ENCODE measurements at places on chromosomes 4 and X. TPM values are rescaled to one million over a fixed set of nuclear protein-coding genes. Genes with fewer than 3 reads are reported as not detected.

The LRCH2 gene
- 9.9 TPM for total RNA-seq

The FGF16 gene
- 0.54 TPM for total RNA-seq

The SLC4A4 gene
- total RNA-seq = 1.8 TPM

GRCh38 chr4:149988087-149988410, 90.2 kb upstream of the DCLK2 start:
- no peaks in the 10 kb centered on the region for H3K36me3 ChIP-seq
- no peak overlapping the region for H3K27ac ChIP-seq
- H3K4me3 ChIP-seq = no peak overlapping the region
- no peaks in the 10 kb centered on the region for H3K27me3 ChIP-seq

DNA sequence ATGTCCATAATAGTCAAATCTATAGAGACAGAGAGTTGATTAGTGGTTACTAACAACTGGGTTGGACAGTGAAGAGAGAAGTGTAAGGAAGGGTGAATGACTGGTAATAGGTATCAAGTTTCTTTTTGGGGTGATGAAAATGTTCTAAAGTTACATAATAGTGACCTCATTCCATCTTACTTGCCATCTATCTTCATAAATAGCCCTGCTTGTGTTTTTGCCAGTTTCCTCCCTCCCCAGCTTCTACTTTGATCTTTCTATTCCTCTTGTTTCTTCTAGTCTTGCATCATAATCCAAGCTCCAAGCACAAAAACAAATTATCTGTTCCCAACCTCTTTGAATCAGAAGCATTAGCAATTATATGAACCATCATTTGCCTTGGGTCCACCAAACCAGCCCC, 40.2 kb upstream of the TET2 start:
- no peaks in the 10 kb centered on the region for H3K4me1 ChIP-seq
- H3K27me3 ChIP-seq = no peaks in the 10 kb centered on the region
- H3K36me3 ChIP-seq = no peaks in the 10 kb centered on the region
- H3K4me3 ChIP-seq = no peak overlapping the region
- DNase-seq = no peak

GRCh38 chrX:94435799-94436198, 761.8 kb downstream of the FAM133A start:
- H3K4me1 ChIP-seq = no peaks in the 10 kb centered on the region
- no peaks in the 10 kb centered on the region for H3K36me3 ChIP-seq
- no peak overlapping the region for H3K4me3 ChIP-seq
- no peaks in the 10 kb centered on the region for H3K27me3 ChIP-seq

GRCh38 chr4:176186671-176187395, 8.6 kb downstream of the SPATA4 start:
- H3K27ac ChIP-seq = peak overlapping the region; percentile 73
- H3K27me3 ChIP-seq = no peaks in the 10 kb centered on the region
- DNase-seq = no peak
- peaks cover 11% of the 10 kb centered on the region for H3K4me1 ChIP-seq

DNA sequence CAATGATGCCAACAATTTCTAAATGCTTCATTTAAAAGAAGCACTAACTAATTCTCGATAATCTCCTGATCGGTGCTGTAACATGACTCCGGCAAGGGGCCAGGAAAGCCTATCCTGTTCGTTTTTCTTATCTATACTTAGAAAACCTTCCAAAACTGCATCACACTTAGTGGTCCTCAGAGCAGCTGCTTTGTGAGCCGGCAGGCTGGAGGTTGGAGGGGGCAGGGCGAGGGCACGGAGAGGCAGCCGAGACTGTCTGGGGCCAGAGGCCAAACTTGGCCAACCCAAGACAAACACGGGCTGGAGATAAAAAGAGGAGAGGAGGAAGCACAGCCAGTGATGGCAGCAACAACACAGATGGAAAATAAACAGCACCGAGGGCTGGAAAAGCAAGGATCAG, 455.7 kb downstream of the BCOR start:
- no peaks in the 10 kb centered on the region for H3K36me3 ChIP-seq
- H3K4me1 ChIP-seq = no peaks in the 10 kb centered on the region
- H3K27me3 ChIP-seq = no peaks in the 10 kb centered on the region
- H3K4me3 ChIP-seq = peak overlapping the region; percentile 25
- DNase-seq = no peak
- H3K27ac ChIP-seq = no peak overlapping the region

DNA sequence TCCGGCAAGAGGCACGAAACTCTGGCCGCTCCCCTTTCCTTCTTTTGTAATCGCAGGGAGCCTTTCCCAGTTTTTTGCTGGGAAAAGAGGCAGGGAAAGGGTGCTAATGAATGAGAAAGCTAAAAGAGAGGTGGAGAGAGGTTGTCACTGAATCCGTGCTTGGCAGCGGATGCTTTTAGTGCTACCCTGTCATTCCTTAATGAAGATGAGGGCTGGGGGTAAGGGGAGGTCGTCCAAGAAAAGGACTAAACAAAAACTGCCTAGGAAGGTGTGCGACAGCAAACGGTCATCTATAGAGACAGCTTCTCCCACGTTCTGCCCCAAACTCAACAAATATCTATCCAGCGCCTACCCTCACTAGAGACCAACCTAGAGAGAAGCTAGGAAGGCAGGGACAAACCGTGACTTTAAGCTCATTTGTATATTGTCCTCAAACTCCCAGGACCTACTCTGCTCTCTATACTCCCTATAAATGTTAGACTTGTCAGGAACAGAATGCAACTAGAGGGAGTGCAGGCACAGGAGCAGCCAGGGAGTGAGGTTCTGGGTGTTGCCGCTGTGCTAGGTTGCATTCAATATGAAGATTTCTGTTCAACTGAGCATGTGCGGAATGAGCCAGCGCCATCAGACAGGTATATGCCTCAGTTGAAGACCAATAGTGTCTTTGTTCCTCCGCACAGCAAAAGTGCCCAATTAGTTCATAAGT, 777 bp upstream of the CASK start:
- peak overlapping the region; percentile 83 for H3K4me3 ChIP-seq
- H3K27me3 ChIP-seq = no peaks in the 10 kb centered on the region
- H3K36me3 ChIP-seq = no peaks in the 10 kb centered on the region
- peak overlapping the region; percentile 82 for H3K27ac ChIP-seq
- H3K4me1 ChIP-seq = no peaks in the 10 kb centered on the region

GRCh38 chrX:44054863-44055601, 81.8 kb upstream of the NDP start:
- no peak overlapping the region for H3K27ac ChIP-seq
- DNase-seq = no peak
- no peak overlapping the region for H3K4me3 ChIP-seq
- H3K4me1 ChIP-seq = no peaks in the 10 kb centered on the region
- H3K36me3 ChIP-seq = no peaks in the 10 kb centered on the region
- no peaks in the 10 kb centered on the region for H3K27me3 ChIP-seq

- no peak overlapping the region for H3K4me3 ChIP-seq
- no peak overlapping the region for H3K27ac ChIP-seq
- H3K4me1 ChIP-seq = no peaks in the 10 kb centered on the region
- no peak for DNase-seq
- no peaks in the 10 kb centered on the region for H3K36me3 ChIP-seq
- no peaks in the 10 kb centered on the region for H3K27me3 ChIP-seq
Observed at GRCh38 chrX:784829-785228, 154.2 kb downstream of the SHOX start.

DNA sequence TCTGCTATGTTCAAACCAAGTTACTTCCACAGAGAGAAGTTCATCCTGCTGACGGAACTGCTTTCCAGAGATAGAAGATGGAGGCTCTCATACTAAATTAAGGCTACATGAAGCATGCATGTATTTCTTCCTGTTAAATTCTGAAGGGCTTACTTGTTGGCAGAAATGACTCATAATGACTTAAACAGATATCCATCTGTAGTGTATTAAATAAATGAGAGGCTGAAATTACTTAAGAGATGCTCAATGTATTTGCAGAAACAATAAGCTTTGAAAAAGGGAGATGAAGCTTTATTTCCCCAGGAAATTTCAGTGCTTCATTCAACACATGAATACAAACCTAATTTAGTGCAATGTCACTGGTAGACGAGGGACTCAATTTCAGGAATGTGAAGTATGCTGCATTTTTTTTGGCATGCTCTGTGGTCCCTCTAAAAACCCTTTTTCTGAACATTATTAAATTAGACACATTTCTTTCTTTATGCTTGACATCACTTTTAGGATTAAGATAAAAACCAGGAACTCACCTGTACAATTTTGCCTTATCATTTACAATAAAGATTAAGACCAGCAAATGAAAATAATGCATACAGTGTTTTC, 759.1 kb upstream of the POU3F4 start:
- no peak overlapping the region for H3K27ac ChIP-seq
- DNase-seq = no peak
- peaks cover 4% of the 10 kb centered on the region for H3K4me1 ChIP-seq
- no peak overlapping the region for H3K4me3 ChIP-seq
- H3K36me3 ChIP-seq = no peaks in the 10 kb centered on the region

DNA sequence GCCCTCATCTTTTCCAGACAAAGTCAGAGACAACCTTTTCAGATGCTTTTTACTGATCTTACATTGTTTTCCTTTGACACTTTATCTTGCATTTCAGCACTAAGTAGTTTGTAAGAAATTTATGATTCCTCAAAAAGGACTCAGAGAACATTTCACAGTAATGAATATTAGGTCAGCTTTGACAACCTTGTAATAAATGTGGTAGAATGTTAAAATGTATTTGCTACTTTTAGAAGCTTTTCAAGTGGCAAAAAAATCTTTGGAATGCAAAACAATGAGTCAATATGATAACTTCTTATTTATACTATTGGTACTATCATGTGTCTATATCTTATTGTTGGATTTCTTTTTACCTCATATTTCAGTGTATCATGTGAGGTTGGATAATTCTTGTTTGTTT, 146.2 kb upstream of the FAT4 start:
- no peaks in the 10 kb centered on the region for H3K36me3 ChIP-seq
- no peak overlapping the region for H3K4me3 ChIP-seq
- no peaks in the 10 kb centered on the region for H3K27me3 ChIP-seq
- H3K4me1 ChIP-seq = no peaks in the 10 kb centered on the region
- H3K27ac ChIP-seq = no peak overlapping the region
- DNase-seq = no peak

GRCh38 chrX:53125506-53125905, 31.6 kb downstream of the KANTR start:
- H3K4me1 ChIP-seq = peaks cover 10% of the 10 kb centered on the region
- no peak overlapping the region for H3K27ac ChIP-seq
- H3K4me3 ChIP-seq = no peak overlapping the region
- H3K36me3 ChIP-seq = no peaks in the 10 kb centered on the region

DNA sequence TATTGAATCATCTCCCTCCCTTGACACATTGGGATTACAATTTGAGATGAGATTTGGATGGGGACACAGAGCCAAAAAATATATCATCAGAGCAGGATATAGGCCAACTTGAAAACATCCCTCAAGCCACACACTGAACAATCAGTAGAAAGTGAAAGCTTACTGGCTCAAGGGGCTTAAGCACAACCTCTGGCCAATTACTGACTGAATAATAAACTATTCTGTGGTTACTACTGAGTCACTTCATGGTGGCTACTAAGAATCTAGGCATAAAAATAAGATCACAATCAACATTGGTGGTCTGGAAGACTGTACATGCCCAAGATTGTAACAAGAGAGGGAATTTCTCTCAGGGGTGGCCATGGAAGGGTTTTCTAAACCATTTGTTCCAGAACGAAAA, 27.4 kb upstream of the GPR174 start:
- no peaks in the 10 kb centered on the region for H3K36me3 ChIP-seq
- H3K27ac ChIP-seq = no peak overlapping the region
- H3K4me3 ChIP-seq = no peak overlapping the region

All from thoracic aorta (tissue), 2 donors.